GM12864 (cell line): ENCODE measurements at places on chromosomes 1 and 21.

DNA sequence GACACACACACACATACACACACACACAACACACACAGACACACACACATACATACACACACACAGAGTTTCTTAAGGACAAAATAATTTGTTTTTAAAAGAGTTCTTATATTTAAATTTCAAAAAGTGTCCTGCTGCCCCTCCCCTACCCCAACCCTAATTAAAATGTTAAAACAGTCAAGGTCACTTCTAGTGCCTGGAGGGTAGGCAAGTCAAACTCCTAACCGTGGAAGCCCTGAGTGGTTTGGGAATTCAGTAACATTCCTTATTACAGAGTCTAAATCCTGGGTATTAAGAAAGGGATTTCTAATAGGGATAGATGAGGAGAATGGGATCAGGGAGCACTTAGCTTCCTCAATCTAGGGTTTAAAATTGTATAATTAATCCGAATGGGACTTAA lies 403.6 kb upstream of the NFIA start:
- no peak for DNase-seq

DNA sequence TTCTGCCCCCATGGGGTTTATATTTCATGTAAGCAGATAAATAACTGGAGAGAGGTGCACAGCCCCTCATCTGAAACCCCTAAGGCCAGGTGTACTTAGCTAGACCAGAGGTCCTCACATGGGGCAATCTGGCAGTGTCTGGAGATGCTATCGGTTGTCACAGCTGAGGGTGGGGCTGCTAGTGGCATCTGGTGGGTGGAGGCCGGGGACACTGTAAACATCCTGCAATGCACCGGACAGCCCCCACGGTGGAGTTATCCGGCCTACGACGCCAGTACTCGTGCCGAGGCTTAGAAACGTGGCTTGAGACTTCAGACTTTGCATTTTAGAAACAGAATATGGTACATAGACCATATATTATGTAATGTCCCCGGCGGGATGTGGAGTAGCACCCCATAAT lies 186.5 kb upstream of the VAMP3 start:
- DNase-seq, result no peak

- no peak for DNase-seq
Measured at GRCh38 chr1:14365301-14365988, 233.0 kb upstream of the KAZN start.

DNA sequence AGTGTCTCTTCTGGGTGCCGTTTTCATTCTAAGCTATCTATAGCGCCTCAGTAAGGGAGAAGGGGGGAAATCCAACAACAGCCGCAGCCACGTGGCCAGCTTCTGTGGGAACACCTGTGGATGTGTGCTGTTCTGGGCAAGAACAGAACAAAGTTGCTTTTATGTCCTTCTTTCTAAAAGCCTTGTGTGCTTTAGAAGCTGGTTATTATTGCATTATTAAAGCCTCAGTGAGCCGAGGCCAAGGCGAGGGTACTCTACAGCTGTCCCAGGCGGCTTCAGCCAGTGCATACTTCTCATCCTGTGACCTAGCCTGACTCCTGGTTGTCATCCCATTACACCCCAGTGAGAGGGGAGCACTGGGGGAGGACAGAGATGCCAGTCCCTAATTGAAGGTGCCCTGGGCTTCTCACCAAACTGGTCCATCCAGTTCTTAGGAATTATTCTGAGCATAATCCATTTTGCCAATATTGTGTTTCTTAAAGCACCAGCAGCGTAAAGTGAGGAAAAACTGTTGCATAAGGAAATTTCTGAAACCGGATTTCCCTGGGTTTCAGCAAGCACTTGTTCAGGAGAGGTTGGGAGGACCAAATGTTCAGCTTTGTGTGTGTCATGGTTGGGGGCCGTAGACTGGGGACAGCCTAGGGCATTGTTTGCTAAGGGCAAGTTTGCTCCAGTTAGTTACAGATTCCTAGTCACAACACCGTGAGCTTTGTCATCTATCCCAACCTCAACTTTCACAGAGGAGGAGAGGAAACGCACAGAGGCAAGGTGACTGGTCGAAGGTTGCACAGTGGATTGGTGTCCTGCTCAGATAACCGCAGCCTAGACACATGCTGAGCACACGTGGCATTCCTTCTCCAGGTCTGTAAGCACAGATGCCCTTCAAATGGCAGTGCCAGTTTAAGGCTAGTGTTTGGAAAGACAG lies 61.0 kb upstream of the ATP1A1 start:
- no peak for DNase-seq

GRCh38 chr1:94285031-94285654 lies 47.8 kb upstream of the ARHGAP29 start:
- no peak for DNase-seq

GRCh38 chr1:201020721-201021629 lies 2.5 kb downstream of the KIF21B start:
- DNase-seq, result no peak

- DNase-seq, result no peak
Measured at GRCh38 chr1:101006553-101006952, 19.0 kb downstream of the DPH5 start.

DNA sequence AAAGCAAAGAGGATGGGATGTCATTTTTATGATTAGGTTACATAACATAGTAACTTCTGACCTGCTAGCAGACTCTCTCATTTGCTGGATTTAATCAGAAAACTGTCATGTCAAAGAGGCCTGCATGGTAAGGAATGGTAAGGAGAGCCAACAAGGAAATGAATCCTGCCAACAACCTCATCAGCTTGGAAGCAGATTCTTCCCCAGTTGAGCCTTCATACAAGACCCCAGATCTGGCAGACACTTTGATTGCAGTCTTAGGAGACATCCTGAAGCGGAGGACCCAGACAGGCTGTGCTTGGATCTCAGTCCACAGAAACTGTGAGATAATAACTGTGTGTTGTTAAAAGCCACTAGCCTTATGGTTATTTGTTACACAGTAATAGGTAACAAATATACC lies 27.6 kb upstream of the MARK1 start:
- no peak for DNase-seq

GRCh38 chr1:236472850-236473788 lies 50.7 kb upstream of the LGALS8 start:
- no peak for DNase-seq

DNA sequence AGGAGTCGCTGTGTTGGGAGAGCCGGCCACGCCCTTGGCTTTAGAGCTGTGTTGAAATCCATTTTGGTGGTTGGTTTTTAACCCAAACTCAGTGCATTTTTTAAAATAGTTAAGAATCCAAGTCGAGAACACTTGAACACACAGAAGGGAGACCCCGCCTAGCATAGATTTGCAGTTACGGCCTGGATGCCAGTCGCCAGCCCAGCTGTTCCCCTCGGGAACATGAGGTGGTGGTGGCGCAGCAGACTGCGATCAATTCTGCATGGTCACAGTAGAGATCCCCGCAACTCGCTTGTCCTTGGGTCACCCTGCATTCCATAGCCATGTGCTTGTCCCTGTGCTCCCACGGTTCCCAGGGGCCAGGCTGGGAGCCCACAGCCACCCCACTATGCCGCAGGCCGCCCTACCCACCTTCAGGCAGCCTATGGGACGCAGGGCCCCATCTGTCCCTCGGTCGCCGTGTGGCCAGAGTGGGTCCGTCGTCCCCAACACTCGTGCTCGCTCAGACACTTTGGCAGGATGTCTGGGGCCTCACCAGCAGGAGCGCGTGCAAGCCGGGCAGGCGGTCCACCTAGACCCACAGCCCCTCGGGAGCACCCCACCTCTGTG lies 4.7 kb downstream of the C1orf35 start:
- DNase-seq, result no peak

DNA sequence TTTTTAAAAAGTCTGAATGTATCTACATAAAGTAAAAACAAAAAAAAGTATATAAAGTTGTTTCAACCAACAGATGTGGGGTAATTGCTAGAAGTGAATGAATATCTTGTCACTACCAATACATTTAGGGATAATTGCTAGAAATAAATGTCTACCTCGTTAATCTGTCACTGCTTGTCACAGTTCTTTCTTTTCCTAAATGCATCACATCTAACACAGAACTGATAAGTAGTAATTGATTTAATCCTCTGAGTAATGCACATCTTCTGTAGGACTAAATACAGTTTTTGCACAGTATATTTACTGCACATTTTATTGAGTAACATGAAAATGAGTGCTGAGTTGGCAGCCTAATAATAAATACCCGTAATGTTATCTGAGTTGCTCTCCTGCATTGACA lies 72.2 kb downstream of the SUSD4 start:
- no peak for DNase-seq

DNA sequence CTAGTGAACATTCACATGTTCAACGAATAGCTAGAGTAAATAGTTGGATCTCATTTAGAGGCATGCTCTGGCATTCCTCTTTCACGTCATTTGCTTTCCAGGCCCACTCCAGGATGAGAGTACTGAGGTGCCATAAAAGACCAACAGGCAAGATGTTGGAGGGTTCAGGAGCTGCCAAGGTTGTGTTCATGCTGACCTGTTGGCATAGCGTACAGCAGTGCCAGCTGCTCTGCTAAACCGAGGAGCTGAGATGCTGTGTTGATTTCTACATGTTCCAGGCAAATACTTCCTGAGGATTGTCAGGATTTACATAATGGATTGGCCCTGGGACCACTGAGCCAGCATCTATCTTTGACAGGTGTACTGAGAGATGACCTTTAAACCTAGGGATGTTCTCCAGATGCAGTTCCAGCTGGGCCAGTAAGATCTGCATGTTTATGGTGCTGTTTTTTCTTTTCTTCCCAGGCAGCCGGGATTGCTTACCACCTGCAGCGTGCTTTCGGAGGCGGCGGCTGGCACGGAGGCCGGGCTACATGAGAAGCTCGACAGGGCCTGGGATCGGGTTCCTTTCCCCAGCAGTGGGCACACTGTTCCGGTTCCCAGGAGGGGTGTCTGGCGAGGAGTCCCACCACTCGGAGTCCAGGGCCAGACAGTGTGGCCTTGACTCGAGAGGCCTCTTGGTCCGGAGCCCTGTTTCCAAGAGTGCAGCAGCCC lies 66.9 kb downstream of the DISC1 start:
- DNase-seq, result no peak

DNA sequence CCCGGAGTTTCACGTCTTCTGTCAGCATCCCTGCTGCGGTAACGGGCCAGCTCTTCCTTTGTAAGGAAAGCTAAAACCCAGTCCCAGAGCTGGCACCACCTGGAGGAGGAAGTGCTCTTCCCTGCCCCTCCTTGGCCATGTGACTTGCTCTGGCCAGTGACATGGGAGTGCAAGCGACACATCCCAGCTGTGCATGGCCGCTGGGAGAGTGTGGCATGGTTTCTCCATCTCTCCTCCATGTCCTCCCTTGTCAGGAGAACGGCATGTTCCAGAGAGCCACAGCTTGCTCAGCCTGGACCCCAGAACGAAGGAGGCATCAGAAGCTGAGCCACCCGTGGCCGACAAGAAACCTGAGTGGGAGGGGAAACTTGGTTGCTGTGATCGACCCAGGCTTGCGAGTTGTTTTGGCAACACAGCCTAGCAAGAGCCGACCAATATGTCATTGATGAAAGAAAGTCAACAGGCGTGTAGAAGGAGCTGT lies 2.7 kb upstream of the PRXL2B start:
- DNase-seq, result no peak

DNA sequence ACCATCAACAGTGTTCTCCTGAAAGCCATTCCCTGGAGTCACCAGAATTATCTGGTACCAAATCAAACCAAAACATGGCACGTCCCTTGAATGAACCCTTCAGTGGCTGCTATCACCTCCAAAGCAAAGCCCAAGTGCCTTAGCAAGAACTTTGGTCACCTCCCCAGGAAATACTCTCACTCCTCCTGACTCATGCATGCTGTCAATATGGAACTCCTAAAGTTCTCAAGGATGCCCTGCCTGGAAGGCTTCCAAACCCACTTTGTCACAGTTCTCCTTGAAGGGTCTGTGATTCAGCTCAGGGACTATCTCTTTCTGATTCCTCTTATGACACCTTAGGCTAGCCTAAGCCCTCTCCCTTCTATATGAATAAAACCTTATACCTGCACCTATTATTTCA lies 146.1 kb upstream of the RUNX1 start:
- no peak for DNase-seq

DNA sequence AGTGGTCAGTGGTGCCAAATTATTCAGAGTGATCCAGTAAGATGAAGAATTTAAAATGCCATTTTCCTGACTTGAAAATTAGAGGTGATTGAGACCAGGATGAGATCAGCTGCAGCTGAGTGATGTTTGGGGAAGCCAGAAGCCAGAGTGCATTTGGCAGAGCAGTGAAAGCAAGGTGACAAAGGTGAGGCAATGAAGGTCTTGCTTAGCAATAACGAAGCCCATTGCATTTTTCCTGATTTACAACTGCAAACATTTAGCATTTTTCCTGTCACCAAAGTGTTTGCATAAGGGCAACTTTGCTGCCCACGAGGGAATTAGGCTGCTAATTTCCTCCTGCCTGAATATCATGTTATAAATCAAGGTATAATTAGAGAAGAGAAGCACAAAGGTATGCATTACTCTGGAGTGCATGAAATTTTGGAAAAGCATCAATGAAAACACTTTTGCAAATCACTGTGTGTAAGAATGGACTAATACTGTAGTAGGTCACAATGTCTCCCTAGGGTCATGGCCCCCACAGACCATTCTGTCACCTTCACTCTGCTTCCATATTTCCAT lies 188.2 kb upstream of the LYPLAL1 start:
- no peak for DNase-seq

DNA sequence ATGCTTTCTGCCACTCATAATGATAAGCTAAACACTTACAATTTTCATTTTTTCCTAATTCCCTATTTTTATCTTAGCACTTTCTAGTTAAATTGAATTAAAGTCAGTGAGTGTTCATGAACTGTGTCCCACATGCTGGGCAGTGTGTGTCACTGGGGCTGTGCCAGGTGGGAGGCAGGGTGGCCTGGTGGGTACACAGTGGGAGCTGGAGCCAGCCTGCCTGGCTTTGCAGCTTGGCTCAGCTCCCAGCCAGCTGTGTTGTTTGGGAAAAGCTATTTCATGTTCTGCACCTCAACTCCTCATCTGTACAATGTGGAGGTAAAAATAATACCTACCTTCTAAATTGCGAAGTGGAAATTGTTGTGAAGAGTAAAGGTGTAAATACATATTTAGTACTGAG lies 238.4 kb downstream of the PLA2G4A start:
- no peak for DNase-seq

DNA sequence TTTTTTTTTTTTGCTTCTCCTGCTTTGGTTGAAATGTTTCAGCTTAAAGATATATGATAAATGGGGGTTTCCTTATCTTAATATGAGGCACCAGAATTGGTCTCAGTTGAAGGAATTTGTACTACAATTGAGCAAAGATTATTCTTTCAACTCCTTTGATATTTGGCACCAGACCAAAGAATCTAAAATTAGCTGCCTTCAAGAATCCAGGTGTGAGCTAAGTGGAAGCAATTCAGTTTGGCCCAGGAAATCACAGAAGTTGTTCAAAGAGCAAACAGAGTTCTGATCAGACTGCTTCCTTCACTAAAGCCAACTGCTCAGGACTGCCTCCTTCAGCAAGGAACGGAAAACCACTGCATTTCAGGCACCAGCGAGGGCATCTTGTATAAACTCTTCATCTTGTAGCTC lies 68.3 kb upstream of the BCAR3 start:
- DNase-seq, result no peak

DNA sequence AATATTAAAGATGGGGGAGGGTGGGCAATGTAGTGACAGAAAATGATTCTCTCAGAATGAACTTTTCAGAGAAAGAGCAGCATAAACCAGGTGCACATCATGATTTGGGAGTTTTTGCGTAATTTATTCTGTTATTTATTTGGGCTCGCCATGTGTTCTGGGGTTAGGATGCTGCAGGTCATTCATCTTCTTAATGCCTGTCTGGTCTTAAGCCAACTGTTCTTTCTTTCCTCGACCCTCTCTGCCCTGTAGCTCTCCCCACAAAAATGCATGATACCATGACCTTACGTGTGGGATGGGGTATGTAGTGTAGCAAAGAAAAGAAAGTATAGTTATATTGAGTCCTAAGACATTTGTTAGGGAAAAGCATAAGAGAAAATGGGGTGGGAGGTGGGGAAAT lies 12.3 kb upstream of the TARS2 start:
- DNase-seq, result no peak

- DNase-seq, result no peak
Measured at GRCh38 chr1:9294405-9294773, 1.7 kb downstream of the SPSB1 start.
